ENCODE measurements at places on chromosomes 7 and 10.

- no peak for DNase-seq
- no peak overlapping the region for H3K4me3 ChIP-seq
- H3K36me3 ChIP-seq = no peaks in the 10 kb centered on the region
- no peaks in the 10 kb centered on the region for H3K4me1 ChIP-seq
- H3K27me3 ChIP-seq = no peaks in the 10 kb centered on the region
- H3K27ac ChIP-seq = no peak overlapping the region
These were observed 29.9 kb upstream of the DDX50 start for GRCh38 chr10:68871105-68871711.

- peaks cover 46% of the 10 kb centered on the region for H3K36me3 ChIP-seq
- no peak overlapping the region for H3K4me3 ChIP-seq
- no peak for DNase-seq
These were observed 15.5 kb downstream of the GET4 start for GRCh38 chr7:891805-892204.

GRCh38 chr7:99531354-99531765 is 20.6 kb downstream of the FAM200A start:
- no peak overlapping the region for H3K27ac ChIP-seq
- H3K4me1 ChIP-seq = no peaks in the 10 kb centered on the region
- no peaks in the 10 kb centered on the region for H3K27me3 ChIP-seq
- H3K4me3 ChIP-seq = no peak overlapping the region
- no peak for DNase-seq

GRCh38 chr10:61389887-61390286 is 63.3 kb downstream of the TMEM26 start:
- H3K4me3 ChIP-seq = no peak overlapping the region
- no peaks in the 10 kb centered on the region for H3K4me1 ChIP-seq
- no peak overlapping the region for H3K27ac ChIP-seq

GRCh38 chr7:23889566-23889965 is 179.5 kb downstream of the STK31 start:
- no peak overlapping the region for H3K4me3 ChIP-seq
- no peak overlapping the region for H3K27ac ChIP-seq
- no peaks in the 10 kb centered on the region for H3K4me1 ChIP-seq
- no peak for DNase-seq
- peaks cover 5% of the 10 kb centered on the region for H3K27me3 ChIP-seq
- no peaks in the 10 kb centered on the region for H3K36me3 ChIP-seq

GRCh38 chr7:151206914-151207313 is 3.4 kb downstream of the H2BK1 start:
- peak overlapping the region; percentile 89 for H3K27ac ChIP-seq
- H3K4me1 ChIP-seq = peaks cover 43% of the 10 kb centered on the region
- peak; percentile 10 for DNase-seq
- no peaks in the 10 kb centered on the region for H3K27me3 ChIP-seq
- H3K4me3 ChIP-seq = no peak overlapping the region

GRCh38 chr10:11663763-11664555 is 52.5 kb upstream of the USP6NL start:
- H3K27ac ChIP-seq = no peak overlapping the region
- DNase-seq = no peak
- no peaks in the 10 kb centered on the region for H3K36me3 ChIP-seq
- H3K4me1 ChIP-seq = no peaks in the 10 kb centered on the region
- H3K4me3 ChIP-seq = no peak overlapping the region

DNA sequence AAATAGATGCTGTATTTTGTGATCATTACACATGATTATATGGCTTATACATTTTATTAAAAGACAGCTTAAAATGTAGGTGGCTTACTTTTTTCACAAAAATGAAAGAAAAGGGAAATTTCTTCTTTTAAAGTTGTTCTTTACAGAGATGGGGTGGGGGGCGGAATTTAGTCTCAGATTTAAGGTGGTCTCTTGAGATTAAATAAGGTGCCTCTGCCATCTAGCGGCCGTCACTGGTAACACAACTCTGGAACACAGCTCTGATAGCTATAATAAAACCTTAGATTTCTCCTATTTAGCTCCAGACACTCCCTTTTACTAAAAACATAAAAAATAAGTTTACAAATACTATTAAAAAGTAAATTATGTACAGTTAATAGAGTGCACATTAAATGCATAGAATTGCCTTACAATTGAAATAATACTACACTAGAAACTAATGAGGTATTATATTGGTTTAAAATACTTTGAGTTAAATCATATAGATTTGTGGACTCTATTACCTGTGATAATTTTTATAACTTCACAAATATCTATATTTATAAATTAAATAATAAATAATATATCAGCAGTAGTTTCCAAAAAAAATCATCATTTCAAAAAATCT is 210.9 kb downstream of the DGKB start:
- no peak overlapping the region for H3K4me3 ChIP-seq
- H3K27ac ChIP-seq = no peak overlapping the region
- H3K36me3 ChIP-seq = no peaks in the 10 kb centered on the region
- no peaks in the 10 kb centered on the region for H3K27me3 ChIP-seq
- H3K4me1 ChIP-seq = no peaks in the 10 kb centered on the region
- no peak for DNase-seq

- H3K27me3 ChIP-seq = no peaks in the 10 kb centered on the region
- H3K4me3 ChIP-seq = no peak overlapping the region
- DNase-seq = no peak
These were observed 236.3 kb upstream of the PLXDC2 start for GRCh38 chr10:19579761-19580545.

GRCh38 chr10:69734797-69735468 is 66.8 kb upstream of the COL13A1 start:
- DNase-seq = no peak
- no peak overlapping the region for H3K4me3 ChIP-seq
- peaks cover 32% of the 10 kb centered on the region for H3K27me3 ChIP-seq
- no peak overlapping the region for H3K27ac ChIP-seq
- no peaks in the 10 kb centered on the region for H3K36me3 ChIP-seq

DNA sequence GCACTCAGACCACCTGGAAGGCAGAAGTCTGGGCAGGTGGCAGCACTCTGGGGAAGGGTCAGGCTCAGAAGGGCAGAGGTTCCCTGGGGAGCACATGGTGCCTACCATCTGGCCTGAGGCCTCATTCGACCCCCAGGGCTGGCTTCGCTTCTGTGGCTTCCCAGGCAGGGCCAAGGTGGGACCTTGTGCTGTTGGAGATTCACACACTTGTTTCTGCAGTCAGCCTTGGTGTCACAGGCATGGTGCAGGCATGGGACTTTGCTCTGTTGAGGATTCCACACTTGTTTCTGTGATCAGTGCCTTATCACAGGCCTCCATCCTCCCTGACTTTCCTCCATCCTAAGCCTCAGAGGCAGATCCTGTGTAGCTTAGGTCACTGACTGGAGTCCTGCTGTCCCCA is 11.3 kb upstream of the FAM241B start:
- peaks cover 10% of the 10 kb centered on the region for H3K4me1 ChIP-seq
- no peak overlapping the region for H3K4me3 ChIP-seq
- H3K27ac ChIP-seq = no peak overlapping the region
- DNase-seq = no peak
- no peaks in the 10 kb centered on the region for H3K36me3 ChIP-seq

DNA sequence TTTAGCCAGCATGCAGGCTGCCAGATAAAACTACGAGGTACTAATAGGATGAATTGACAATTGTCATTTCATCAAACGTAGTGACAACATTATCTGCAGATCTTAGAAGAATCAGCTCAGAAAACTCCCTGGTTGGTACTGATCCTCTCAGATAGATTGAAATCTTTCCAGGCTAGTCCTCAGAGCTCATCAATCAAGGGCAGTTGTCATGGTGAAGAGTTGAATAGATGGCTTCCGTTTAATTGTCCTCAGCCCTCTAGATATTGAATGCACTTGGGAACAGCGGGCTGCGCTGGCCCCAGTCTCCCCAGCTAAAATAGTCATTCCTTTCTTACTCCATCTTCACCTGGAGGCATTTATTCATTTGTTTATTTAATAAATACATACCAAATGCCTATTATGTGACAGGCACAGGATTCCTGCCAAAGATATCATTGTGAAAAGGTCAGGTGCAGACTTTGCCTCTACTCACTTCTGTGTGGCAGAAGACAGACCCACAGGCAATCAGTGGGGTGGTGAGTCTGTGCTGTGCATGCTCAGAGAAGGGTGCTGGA is 1081.6 kb downstream of the TYW1 start:
- H3K27ac ChIP-seq = no peak overlapping the region
- no peaks in the 10 kb centered on the region for H3K4me1 ChIP-seq
- DNase-seq = no peak
- H3K4me3 ChIP-seq = no peak overlapping the region
- H3K36me3 ChIP-seq = no peaks in the 10 kb centered on the region
- H3K27me3 ChIP-seq = no peaks in the 10 kb centered on the region

DNA sequence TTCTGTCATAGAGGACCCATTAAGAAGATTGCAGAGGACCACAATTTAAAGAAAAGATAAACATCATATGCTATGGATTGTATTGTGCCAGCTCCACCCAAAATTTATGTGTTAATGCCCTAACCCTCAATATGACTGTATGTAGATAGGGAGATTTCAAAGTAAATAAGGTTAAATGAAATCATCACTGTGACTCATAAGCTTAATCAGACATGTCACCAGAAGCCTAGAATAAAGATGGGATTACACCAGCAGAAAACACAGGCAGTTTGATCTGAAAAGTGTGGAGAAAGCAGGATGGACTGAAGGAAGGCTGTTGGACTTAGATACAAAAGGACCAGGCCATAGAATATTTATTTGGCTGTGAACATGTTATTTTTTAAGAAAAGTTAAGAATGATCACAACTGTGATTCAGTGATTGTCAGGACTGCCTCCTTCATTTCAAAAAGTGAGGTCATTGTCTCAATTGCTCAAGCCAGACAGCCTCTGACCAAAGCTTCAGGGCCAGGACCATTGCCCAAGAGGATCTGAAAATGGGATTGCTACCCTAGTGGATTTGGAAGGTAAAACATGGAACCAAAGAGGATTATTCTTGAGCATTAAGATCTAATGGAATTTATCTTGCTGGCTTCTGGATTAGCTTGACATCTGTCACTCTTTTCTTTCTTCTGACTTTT is 270.8 kb upstream of the POM121L12 start:
- H3K4me1 ChIP-seq = no peaks in the 10 kb centered on the region
- H3K27me3 ChIP-seq = no peaks in the 10 kb centered on the region
- H3K4me3 ChIP-seq = no peak overlapping the region
- no peak for DNase-seq
- H3K27ac ChIP-seq = no peak overlapping the region

GRCh38 chr10:102770792-102771191 is 27.0 kb downstream of the WBP1L start:
- H3K4me1 ChIP-seq = peaks cover 26% of the 10 kb centered on the region
- no peak for DNase-seq
- no peak overlapping the region for H3K4me3 ChIP-seq
- H3K27me3 ChIP-seq = no peaks in the 10 kb centered on the region

GRCh38 chr7:158357898-158358821 is 229.5 kb downstream of the PTPRN2 start:
- no peak for DNase-seq
- no peaks in the 10 kb centered on the region for H3K36me3 ChIP-seq
- H3K27me3 ChIP-seq = peaks cover 28% of the 10 kb centered on the region

DNA sequence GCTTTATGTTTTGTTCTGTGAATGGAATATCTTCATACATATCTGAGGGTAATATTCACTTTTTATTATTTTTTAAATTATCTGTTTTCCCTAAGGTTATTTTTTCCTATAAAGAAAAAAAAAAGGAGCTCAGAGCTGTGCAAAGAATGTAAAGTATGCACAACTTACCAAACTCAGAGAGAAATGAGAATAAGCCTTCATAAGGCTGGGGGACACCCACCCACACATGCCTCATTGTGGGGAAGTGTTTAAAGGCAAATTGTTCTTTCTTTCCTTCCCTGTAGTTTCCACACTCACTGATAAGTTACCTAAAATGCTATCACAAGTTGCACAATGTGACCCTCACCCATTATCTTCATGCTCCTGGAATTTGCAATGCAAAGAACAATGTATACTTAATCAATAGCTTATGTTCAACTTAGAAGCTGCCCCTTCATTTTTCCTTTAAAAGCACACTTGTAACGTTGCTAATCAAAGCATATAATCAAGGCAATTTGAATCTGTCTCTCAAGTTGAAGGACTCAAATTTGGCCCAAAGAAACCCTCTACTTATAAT is 108.1 kb downstream of the GNAT3 start:
- no peaks in the 10 kb centered on the region for H3K4me1 ChIP-seq
- DNase-seq = no peak
- no peaks in the 10 kb centered on the region for H3K36me3 ChIP-seq
- no peaks in the 10 kb centered on the region for H3K27me3 ChIP-seq
- no peak overlapping the region for H3K4me3 ChIP-seq

- H3K27me3 ChIP-seq = no peaks in the 10 kb centered on the region
- no peak overlapping the region for H3K4me3 ChIP-seq
- H3K27ac ChIP-seq = no peak overlapping the region
- DNase-seq = no peak
- no peaks in the 10 kb centered on the region for H3K36me3 ChIP-seq
These were observed 36.4 kb upstream of the CARD11 start for GRCh38 chr7:3080106-3080505.

DNA sequence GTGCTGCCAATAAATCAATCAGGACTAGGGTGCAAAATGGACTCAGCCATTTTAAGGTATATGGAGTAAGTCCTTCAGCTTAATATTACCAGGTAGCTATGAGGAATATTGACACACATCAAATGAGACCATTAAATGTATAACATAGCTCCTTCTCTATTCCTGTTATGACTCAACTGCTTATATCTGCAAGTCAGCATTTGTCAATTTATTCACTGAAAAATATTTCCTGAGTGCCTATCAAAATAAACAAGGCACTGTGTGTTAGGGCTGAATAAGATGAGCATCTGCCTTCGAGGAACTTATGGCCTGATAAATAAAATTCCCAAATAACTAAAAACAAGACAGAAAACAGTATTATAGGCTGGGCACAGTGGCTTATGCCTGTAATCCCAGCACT is 113.8 kb downstream of the CDK6 start:
- no peak for DNase-seq
- no peak overlapping the region for H3K4me3 ChIP-seq
- no peaks in the 10 kb centered on the region for H3K27me3 ChIP-seq
- H3K27ac ChIP-seq = no peak overlapping the region
- H3K4me1 ChIP-seq = peaks cover 9% of the 10 kb centered on the region

- H3K4me3 ChIP-seq = no peak overlapping the region
- H3K27ac ChIP-seq = no peak overlapping the region
- H3K27me3 ChIP-seq = no peaks in the 10 kb centered on the region
These were observed 98.2 kb upstream of the NEBL start for GRCh38 chr10:20995123-20995987.

- H3K36me3 ChIP-seq = peaks cover 31% of the 10 kb centered on the region
- no peak overlapping the region for H3K27ac ChIP-seq
- no peaks in the 10 kb centered on the region for H3K4me1 ChIP-seq
These were observed 128.6 kb upstream of the AOAH start for GRCh38 chr7:36852931-36853330.

DNA sequence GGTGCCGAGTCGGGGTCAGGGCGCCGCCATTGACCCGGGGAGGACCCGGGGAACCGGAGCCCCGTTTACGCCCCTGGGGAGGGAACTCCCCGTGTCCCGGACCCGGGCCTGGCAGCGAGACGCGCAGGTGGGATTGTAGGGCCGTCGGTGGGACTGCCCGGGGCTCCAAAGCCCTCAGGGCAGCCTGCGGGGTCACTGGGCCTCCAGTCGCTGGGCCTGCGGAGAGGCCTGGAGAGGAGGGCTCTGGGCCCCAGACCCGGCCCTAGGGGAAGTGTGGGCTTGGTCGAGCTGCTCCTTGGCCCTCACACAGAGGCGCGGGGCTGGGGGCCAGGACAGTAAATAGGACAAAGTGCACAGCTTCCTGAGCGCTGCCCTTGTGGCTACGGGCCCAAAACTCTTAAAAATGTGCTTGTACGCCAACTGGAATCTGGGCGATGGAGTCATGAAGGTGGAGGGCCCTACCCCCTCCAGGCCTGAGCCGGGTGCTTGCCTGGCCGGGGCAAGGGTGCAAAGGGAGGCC is 657 bp downstream of the ECHDC3 start:
- no peak for DNase-seq
- H3K4me1 ChIP-seq = peaks cover 13% of the 10 kb centered on the region
- no peak overlapping the region for H3K4me3 ChIP-seq
- H3K36me3 ChIP-seq = no peaks in the 10 kb centered on the region
- peaks cover 35% of the 10 kb centered on the region for H3K27me3 ChIP-seq
- no peak overlapping the region for H3K27ac ChIP-seq
